ENCODE measurements at places on chromosomes 7 and 10.

GRCh38 chr10:67772894-67773511 lies 65.0 kb downstream of the DNAJC12 start:
- DNase-seq: no peak

GRCh38 chr10:119253433-119254174 lies 46.2 kb downstream of the GRK5 start:
- DNase-seq: no peak

DNA sequence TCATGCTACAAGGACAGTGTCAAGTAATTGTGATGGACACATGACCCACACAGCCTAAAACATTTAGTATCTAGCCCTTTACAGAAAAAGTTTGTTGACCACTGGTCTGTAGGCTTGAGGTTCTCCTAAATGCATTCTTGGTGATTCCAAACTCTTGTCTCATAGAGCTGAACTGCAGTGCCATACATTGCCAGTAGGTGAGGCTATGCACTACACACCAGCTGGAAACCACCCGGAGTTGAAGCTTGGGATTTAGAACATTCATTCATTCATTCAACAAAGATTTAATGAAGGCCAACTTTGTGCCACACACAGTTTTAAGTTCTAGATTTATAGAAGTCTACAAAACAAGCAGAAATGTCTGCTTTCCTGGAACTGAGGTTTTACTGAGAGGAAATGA lies 77.3 kb upstream of the TCF7L2 start:
- DNase-seq: no peak

DNA sequence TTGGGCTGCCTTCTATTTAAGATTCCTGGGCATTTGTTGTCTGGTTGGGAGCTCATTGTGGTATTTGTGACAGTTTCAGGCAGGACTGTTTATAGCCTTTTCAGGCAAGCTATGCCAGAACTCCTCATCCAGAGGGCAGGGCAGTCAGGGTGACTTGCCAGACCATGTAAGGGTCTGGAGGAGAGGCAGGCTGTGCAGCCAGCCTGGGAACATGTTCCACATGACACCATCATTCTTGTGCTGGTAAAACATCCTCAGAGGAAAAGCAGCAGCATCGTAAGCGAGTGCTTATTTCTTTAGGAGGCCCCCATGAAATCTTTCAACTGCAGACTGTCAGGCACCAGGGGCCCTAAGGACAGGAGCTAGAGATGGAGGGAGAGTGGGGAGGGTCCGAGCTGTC lies 44.0 kb upstream of the SORBS1 start:
- DNase-seq: no peak

DNA sequence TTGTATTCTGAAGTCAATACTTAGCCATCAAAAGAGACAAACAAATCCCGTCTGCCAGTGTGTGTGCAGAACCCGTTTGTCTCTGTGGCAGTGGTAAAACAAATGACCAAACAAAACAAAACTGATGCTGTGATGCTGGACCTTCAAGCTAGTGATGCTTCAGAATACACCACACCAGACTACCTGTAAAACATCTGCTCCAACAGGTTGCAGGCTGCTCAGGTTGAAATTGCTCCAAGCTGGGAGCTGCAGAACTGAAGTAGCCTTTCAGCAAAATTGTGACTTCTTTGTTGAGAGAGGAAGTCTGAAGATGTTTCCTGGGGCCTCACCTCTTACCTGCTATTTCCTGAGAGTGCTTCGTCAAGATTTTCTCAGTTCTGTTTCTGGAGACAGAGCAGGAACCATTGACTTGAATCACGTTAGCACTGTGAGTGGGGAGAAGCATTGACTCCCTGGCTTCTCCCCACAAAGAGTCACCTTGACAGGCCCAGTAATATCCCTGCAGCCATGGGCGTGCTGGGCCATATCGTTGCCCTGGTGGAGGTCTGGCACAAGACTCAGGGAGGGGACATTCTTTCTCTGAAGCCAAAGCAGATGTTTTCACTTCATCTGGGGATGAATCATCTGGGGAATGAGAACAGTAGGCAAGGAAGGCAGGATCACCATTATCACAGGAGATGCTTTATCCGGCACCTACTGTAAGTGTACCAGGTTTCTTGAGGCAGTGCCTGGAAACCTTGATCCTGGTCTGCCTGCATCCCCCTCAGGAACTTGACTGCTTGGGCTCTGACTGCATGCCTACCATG lies 80.2 kb downstream of the RBM20 start:
- no peak for DNase-seq

DNA sequence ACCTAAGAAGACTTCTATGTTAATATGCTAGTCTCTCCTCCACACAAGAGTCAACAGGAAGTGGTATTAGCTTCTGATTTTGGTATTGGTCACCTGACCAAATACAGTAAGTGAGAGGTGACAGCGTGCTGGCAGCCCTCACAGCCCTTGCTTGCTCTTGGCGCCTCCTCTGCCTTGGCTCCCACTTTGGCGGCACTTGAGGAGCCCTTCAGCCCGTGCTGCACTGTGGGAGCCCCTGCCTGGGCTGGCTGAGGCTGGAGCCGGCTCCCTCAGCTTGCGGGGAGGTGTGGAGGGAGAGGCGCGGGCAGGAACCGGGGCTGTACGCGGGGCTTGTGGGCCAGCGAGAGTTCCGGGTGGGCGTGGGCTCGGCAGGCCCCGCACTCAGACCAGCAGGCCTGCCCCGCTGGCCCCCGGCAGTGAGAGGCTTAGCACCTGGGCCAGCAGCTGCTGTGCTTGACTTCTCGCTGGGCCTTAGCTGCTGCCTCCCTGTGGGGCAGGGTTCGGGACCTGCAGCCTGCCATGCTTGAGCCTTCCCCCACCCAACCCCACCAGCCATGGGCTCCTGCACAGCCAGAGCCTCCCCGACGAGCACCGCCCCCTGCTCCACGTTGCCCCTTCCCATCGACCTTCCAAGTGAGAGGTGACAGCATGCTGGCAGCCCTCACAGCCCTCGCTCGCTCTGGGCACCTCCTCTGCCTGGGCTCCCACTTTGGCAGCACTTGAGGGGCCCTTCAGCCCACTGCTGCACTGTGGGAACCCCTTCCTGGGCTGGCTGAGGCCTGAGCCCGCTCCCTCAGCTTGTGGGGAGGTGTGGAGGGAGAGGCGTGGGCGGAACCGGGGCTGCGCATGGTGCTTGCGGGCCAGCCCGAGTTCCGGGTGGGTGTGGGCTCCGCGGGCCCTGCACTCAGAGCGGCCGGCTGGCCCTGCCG lies 4.2 kb upstream of the ACSL5 start:
- no peak for DNase-seq

DNA sequence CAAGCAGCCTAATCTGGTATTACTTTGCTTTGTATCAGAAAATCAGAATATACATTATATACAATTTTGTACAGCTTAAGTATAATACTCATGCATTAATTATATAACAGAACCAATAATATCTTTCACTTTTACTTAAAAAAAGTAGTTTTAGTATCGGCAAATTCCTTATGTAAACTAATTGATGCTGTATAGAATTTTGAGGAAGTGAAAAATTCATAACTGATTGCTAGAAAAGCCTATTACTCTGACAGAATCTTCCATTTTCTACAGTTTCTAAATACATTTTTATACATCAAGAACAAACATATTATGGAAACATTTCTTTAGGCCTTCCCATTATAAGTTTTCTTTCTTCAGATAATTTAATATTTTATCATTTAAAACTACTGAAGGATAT lies 124.0 kb upstream of the GPR22 start:
- DNase-seq: no peak

DNA sequence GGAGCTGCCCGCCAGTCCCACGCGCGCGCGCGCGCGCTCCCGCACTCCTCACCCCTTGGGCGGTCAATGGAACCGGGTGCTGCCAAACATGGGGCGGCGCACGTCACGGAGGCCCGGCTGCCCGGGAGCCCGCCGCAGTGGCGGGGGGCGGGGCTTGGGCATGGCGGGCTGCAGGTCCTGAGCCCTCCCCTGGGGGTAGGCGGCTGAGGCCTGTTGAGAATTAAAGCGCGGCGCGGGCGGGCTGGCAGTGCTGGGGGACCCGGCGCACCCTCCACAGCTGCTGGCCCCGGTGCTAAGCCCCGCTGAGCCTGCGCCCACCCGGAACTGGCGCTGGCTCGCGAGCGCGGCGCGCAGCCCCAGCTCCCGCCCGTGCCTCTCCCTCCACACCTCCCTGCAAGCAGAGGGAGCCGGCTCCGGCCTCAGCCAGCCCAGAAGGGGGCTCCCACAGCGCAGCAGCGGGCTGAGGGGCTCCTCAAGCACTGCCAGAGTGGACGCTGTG lies 634.2 kb downstream of the ANKRD7 start:
- DNase-seq: no peak

- peak; percentile 28 for DNase-seq
These were observed 36.7 kb downstream of the ZNF467 start for GRCh38 chr7:149736478-149737360.

DNA sequence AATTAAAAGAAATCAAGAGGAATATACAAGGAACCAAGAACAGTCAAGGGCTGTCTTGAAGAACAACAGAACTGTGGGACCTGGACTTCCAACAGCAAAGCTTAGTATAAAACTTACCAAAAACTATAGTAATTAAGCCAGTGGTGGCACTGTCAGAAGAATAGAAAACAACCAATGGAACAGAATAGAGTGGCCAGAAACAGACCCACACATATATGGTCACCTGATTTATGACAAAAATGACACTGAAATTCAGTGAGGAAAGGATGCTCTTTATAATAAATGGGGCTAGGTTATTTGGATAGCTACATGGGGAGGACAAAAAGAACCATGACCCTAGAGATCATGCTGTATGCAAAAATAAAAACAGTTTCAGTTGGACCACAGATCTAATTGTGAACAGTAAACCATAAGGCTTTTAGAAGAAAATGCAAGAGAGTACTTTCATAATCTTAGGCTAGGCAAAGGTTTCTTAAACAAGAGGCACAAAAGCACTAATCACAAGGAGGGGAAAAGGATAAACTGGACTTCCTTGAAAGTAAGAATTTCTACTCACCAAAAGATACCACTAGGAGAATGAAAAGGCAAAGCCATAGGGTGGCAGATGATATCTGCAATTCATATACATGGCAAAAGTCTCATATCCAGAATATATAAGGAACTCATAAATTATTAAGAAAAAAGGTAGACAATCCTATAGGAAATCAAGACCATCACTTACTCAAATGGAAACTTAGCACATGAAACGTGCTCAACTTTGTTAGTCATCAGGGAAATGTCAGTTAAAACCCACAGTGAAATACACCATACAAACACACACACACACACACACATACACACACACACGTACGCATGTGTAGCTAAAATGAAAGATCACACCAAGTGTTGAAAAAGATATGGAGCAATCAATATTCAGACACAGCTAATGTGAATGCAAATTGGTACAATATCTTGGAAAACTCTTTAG lies 20.8 kb downstream of the HYCC1 start:
- no peak for DNase-seq

DNA sequence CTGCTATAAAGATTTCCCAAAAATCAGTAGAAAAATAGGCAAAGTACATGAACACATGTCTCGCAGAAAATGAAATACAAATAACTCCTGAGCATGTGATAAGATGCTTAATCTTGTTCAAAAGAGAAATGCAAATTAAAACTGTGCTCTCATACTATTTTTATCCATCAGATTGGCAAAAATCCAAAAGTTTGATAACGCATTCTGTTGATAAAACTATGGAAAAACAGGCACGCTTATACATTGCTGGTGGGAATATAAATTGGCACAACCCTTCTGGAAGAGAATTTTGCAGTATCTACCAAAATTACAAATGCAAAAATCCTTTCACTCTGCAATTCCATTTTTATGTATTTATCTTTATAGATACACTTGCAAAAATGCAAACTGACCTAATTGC lies 315.0 kb downstream of the GRID1 start:
- no peak for DNase-seq

DNA sequence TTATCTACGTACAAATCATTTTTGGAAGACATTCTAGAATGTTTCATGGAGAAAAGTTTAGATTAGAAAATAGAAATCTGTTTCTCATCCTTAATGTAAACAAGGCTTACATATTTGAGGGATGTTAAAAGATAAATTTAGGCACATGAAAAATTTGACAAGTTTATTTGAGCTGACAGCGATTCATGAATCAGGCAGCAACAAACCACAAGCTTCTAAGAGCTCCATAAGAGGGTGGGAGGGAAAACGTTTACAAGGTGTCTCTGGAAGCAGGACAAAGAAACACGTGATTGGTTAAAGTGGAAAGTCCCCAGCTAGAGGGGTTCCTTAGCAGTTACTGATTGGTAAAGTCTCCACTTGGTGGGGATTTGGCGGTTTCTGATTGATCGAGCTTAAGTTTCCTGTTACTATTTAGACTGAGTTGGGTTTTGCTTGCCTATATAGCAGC lies 228.9 kb upstream of the PITRM1 start:
- no peak for DNase-seq

- DNase-seq: no peak
These were observed 11.2 kb upstream of the C10orf95 start for GRCh38 chr10:102462512-102463054.

GRCh38 chr10:48445932-48446331 lies 139.5 kb downstream of the MAPK8 start:
- DNase-seq: no peak

DNA sequence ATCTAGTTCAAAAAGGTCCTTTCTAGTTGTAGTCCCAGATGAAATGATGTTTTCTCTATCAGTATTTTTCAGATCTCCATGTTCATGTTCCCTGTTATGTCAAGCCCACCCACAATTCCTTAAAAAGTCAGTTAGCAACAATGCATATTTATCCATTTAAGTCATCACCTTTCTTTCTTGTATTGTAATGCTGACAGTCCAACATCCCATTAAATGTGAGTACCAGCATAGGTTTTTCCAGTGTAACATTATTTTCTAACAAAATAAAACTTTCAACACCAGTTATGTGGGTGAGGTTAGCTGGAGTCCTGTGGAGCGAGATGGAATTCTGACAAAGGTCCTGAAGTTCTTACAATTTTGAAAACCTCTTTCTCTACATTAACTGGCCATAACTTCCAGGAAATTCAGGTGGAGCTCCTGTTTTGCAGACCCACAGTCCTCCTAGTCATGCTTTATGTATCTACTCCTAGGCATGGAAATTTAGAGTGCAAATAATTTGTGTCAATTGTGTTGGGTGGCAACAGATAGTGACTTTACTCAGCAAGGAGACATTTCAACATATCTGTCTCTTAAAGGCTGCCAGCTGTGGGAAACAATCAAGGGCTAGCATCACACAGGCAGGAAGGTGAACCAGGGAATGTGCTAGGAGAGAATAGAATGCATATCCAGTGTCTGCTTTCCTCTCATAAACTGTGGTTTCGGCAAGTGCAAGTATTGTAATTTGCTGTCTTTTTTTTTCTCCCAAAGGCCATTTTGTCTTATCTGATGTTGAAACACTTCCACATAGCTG lies 162.6 kb downstream of the MTERF1 start:
- no peak for DNase-seq

- no peak for DNase-seq
These were observed 115.0 kb upstream of the HGF start for GRCh38 chr7:81884817-81885216.

GRCh38 chr10:108574233-108574632 lies 1349.1 kb downstream of the XPNPEP1 start:
- DNase-seq: no peak

Data from NCI-H1105 treated with DMSO at 0.1 percent for 48 hours (cell line).